ENCODE measurements at places on chromosomes 16 and 17.

GRCh38 chr17:74728702-74729075, 8.4 kb upstream of the RAB37 start:
- DNase-seq: no peak

- DNase-seq: no peak
Measured at GRCh38 chr16:69466547-69466946, 42.1 kb downstream of the CYB5B start.

GRCh38 chr17:17035920-17036523, 6.2 kb upstream of the MPRIP start:
- DNase-seq: no peak

DNA sequence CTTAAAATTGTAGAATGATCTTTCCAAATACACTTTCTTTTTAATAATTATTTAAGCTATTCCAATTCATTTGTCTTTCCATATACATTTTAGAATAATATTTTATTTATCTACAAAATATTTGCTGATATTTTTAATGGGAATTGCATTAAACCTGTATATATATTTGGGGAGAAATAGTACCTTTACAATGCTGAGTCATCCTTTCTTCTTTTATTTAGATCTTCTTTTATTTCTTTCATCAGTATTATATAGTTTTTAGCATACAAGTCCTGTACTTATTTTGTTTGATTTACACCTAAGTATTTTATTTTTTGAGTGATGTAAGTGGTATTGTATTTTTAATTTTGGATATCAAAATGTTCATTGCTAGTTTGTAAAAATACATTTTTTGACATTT, 639.5 kb upstream of the GOT2 start:
- DNase-seq: no peak

GRCh38 chr16:47057630-47057993, 84.1 kb upstream of the DNAJA2 start:
- DNase-seq: no peak

- DNase-seq: no peak
Measured at GRCh38 chr16:26729951-26730541, 336.7 kb upstream of the C16orf82 start.

DNA sequence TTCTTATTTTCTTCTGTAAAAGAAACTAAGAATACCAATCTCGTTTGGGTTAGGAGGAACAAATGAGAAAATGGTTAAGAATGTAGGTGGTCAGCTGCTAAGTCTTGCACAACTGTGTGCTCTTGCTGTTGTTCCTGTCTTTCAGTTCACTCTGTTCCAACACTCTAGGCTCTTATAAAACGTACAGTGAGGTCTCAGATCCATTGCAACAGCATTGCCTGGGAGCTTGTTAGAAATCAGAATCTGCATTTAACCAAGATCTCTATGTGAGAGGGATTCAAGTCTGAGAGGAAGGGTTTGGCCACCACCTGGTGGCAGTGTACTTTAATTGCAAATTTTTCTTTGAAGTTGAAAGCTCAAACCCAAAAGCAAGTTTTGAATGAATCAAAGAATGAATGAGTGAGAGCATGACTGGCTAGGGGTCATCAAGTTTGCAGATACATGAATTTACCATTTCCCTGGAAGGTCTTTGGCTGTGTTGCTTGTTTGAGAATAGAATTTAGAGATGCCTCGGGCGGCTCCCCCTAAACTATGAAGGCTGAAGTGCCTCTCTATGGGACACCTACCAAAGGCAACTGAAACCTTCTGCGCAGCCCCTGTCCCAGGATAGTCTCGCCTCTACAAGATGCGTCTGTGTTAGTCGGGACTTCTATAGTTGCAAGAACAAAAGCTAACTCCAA, 2.5 kb downstream of the ALOX15B start:
- peak; percentile 57 for DNase-seq

DNA sequence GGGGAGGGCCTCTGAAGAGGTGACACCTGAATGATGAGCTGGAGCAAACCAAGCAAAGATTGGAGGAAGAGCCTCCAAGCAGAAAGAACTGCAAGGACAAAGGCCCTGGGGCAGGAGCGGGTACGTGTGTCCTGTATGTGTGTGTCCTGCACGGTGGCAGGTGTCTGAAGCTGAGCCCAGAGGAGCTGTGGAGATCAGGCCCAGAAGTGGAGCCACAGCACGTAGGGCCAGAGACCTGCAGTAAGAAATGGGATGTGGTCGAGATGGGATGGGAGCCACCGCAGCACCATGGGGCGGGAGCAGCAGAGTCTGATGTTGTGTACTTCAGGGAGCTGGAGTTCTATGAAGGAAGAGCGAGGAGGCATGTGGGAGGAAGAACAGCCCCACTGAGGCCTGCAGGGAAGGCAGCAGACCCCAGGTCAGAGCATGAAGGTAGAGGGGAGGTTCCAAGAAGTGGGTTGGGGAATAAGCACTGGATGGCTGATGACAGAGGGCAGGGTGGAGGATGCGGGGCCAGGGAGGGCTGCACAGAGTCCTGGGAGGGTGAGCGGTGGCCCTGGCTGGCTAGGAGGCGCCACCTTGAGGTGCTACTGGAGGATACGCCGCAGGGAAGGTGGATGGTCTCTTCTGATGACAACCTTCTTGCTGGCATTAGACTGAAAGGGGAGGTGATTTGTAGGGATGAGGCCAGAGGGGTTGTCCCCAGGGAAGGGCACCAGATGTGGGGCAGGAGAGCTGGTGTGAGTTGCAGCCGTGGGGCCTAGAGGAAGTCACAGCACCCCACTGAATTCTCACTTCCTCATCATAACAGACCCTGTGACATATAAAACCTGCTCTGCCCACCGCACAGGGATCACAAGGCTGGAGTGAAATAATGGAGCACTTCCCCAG, 10.6 kb upstream of the CETP start:
- DNase-seq: peak; percentile 63

DNA sequence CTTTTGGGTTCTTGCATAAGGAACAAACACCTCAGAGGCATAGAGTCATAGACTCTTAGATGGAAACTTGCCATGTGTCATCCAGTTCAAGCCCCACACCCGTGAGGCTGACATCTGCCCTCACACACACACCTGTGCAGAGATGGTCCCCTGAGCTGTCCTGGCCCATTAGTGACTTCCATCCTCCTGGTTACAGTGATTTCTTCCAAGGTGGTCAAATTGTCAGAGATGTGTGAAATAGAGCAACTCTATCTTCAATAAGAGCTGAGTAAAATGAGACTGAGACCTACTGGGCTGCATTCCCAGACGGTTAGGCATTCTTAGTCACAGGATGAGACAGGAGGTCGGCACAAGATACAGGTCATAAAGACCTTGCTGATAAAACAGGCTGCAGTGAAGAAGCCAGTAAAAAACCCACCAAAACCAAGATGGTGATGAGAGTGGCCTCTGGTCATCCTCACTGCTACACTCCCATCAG, 342.2 kb upstream of the TNRC6C start:
- DNase-seq: no peak

DNA sequence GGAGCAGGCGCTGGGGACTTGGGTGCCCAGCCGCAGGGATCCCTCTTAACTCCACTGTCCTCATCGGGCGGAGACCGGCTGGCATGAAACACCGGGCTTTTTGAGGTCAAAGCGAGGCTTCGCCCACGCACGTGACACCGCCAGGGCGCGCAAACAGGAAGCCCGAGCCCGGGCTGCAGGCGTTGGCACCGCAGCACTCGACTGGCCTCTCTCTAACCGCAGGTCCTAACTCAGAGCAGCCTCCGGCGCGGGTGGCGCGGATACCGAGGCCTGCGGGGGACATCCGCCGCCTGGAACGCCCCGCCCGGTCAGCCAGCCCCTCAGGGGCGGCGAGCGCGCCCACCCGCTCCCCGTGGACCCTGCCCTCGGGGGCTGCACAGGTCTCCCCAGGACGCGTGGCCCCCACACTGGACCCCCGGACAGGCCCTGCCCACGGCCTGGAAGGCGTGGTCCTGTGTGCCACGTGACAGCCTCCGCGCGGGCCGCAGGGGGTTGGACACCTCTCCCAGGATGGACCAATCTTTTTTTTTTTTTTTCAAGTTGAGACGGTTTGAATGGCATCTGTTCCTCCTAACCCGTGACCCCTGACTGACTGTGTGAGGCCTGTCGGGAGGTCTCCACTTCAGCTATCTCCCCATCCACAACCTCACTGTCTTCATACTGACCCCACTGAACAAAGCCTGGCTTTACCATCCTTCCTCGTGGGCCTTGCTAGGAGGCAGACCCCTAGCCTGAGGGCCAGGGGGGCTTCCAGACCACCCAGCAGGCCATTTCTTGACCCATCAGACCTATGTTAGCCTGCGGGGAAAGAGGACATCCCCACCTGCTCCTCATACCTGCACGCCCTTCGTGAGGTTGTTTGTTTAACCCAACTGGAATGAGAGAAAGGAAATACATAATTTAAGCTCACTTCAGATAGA, 8.4 kb upstream of the SLC47A2 start:
- DNase-seq: peak; percentile 57

GRCh38 chr17:46930051-46930450, 7.1 kb downstream of the GOSR2 start:
- DNase-seq: no peak
